ENCODE measurements at places on chromosomes 2 and 18.

DNA sequence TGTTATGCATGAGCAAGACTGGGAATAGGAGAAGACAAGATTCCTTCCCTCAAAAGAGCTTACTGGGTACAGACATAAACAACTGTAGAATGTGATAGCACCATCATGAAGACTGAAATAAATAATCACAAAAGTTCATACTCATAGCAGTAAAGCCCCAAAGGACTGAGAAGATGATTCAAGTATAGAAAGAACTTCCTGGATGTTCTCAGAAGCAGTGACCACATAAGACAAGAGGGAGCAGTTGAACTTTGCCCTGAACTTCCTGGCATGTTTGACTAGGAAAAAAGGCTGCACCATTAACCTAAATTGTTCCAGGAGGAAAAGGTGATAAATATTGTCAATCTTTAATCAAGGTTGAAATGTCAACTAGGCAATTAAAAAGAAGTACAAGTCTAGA lies 57.8 kb upstream of the CCDC141 start:
- DNase-seq = peak; percentile 22

DNA sequence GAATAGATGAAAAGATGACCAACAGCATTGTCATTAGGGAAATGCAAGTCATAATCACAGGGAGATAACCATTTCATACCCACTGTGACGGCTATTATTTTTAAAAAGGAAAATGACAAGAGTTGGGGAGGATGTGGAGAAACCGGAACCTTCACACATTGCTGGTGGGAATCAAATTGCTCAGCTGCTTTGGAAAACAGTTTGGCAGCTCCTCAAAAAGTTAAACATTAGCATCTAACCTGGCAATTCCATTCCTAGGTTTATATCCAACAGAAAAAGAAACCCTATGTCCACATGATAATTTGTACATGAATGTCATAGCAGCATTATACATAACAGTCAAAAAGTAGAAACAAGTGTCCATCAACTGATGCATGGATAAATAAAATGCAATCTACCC lies 58.2 kb downstream of the KCNG3 start:
- DNase-seq = no peak

DNA sequence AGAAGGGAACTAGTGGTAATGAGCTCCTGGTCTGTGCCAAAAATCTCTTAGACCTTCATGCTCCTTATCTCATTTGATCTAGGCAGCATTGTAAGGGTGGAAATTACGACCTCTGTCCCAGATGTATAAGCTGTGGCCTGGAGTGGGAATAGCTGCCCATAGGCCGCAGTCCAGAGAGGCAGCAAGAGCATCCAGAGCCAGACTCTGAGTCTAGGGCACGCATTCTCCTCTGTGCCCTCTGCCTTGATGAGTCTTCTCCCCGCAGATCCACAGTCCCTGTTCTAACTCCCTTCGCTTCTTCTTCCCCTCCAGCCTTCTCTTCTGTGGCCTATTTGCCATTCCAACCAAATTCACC lies 304.6 kb downstream of the MYCN start:
- DNase-seq = no peak

DNA sequence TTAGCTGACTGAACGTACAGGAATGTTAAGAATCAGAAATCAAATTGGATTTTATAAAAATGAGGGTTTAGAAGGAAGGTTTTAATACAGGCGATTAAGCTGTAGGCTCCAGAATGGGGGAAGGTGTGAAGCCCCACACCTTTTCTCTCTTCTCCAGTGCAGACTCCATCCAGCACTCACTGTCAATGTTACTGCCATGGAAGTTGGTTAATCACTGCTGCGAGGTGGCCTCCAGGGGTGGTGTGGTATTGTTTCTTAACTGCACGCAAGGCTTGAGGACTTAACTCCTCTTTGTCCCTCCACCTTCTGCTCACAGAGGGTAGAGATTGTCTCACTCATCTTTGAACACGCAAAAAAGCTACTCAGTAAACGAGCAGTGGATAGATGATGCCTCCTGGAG lies 26.9 kb upstream of the YWHAQ start:
- peak; percentile 51 for DNase-seq

DNA sequence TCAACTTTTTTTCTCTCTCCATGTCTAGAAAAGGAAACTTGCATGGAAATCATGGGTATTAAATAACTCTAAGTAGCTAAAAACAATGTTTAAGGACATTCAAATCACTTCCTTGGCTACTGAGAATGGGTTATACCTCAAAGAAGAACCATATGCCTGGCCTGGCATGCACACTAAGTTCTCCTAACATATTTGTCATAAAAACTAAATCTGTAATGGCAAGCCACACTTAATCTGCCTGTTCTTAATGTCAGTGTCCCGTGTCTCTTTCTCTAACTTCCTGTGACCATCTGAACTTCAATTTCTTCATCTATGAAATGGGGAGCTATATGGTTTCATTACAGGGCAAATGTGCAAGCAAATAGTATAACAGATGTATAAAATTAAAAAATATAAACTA lies 11.1 kb downstream of the PDE1A start:
- DNase-seq = no peak

- no peak for DNase-seq
Observed at GRCh38 chr2:204670756-204671155, 125.5 kb downstream of the PARD3B start.

- DNase-seq = no peak
Observed at GRCh38 chr2:8786463-8786862, 51.0 kb downstream of the KIDINS220 start.

DNA sequence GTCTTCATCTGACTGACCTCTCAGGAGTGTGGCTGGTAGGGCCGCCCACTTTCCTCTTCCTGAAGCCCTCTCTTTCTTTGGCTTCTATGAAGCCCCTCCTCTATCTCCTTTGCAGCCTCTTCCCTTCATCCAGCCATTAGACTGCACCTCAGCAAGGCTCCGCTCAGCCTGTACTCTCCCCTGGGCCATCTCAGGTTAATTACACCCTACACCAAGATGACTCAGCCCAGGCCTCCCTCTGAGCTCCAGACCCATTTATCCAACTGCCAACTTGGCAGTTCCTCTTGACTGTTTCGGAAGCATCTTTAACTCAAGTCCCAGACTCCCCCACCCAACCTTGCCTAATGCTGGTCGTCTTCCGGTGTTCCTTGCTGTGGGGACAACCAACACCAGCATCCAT lies 5.8 kb upstream of the WNT6 start:
- peak; percentile 90 for DNase-seq

- peak; percentile 58 for DNase-seq
Observed at GRCh38 chr18:21330122-21330701, 88.2 kb downstream of the GREB1L start.

- DNase-seq = no peak
Observed at GRCh38 chr18:46892842-46893241, 24.5 kb downstream of the PIAS2 start.

- DNase-seq = no peak
Observed at GRCh38 chr2:28343971-28344715, 48.5 kb upstream of the FOSL2 start.

DNA sequence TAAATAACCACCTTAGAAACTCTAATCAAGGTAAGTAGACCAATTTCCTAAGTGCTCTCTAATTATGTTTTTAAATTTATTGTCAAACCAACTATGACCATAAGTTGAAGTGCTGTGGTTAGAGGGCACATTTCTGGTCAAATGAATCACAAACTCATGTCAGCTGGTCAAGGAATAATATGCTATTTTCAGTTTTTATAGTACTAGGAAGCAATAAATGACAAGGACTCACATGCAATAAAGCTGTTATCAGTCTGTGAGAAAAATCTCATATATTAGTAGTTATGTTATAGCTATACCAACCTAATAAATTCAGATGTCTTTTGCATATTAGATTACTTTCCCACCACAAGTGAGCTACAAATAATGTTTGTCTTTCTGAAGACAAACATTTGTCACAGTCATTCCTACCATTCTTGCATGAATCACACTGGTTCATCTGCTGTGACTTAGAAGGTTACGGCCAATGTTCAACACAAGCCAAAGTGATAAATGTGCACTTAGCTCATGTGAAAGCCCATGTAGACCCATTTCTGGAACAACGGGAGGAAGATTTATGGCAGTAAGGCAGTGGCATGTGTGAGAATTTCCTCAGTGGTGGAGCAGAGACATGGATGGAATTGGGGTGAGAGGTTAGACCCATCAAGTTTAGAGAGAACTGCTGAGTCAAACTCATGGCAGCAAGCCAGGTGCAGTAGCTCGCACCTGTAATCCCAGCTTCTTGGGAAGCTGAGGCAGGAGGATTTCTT lies 27.4 kb upstream of the CCNYL1 start:
- DNase-seq = peak; percentile 7

DNA sequence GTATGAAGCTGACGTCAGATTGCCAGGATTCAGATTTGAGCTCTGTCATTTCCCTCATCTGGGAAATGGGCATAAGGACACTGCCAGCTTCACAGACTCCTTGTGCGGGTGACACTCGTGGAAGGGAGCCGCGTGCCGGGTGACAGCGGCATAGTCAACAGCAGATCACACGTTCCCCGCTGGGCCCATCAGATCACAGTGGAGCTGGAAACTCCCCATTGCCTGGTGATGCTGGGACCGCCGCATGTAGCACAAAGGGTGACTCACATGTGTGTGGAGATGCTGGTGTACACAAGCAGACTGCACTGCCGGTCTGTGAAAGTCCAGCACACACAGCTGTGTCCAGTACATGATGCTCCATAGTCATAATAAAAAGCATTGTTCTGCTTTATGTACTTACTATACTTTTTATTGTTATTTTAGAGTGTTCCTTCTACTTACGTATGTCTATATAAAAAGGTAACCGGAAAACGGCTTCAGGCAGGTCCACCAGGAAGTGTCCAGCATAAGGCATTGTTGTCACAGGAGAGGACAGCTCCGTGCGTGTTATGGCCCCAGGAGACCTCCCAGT lies 31.8 kb downstream of the SALL3 start:
- no peak for DNase-seq

GRCh38 chr2:112031473-112032223 lies 23.4 kb upstream of the TMEM87B start:
- DNase-seq = peak; percentile 87

GRCh38 chr2:147789720-147790119 lies 55.1 kb upstream of the ACVR2A start:
- DNase-seq = no peak

- DNase-seq = no peak
Observed at GRCh38 chr2:217329023-217329431, 469.2 kb upstream of the TNP1 start.

DNA sequence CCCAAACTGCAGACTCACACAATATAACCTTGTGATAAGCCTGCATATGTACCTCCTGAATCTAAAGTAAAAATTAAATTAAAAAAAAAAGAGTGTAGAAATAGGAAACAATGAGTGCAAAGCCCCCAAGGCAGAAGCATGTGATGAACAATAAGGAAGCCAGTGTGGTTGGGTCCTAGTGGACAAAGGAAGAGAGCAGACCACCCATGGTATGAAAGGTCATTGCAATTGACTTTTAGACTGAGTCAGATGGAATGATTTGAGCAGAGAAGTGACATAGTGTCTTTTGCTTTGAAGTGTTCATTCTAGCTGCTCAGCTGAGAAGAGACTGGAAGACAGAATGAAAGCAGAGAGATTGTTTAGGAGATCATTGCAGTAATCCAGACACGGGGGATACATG lies 417.1 kb downstream of the RAD51AP2 start:
- no peak for DNase-seq

DNA sequence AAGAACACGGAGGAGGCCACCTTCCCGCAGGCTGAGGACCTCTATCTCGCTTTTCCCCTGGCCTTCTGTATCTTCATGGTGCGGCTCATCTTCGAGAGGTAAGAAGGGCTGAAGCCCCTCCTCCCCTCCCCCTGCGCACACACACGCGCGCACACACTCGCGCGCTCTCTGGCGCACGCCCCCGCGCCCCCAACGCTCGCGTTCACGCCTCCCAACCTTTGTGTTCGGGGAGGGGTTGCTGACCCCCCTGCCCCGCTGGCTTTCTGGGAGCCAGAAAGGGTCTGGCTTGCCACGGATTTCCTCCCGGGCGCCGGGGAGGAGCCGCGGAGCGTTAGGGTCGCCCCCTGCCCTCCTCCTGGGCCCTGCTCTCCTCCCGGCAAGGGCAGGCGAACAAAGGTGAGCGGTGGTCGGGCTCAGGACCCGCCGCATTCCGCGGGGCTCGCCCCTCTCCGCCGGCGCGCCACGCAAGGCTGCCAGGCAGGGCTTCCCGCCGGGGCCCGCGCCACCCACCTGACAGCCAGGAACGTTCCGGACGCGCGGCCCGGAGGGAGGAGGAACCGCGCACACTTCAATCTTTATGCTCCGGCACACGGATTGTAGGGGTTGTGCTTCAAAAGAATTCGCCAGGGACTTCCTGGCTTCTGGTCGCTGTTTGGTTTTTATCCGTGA lies 583 bp downstream of the CERS6 start:
- peak; percentile 78 for DNase-seq

Measured in NCI-H69 (cell line).